T-helper 2 cell (primary cell): ENCODE measurements at places on chromosomes 4 and X.

DNA sequence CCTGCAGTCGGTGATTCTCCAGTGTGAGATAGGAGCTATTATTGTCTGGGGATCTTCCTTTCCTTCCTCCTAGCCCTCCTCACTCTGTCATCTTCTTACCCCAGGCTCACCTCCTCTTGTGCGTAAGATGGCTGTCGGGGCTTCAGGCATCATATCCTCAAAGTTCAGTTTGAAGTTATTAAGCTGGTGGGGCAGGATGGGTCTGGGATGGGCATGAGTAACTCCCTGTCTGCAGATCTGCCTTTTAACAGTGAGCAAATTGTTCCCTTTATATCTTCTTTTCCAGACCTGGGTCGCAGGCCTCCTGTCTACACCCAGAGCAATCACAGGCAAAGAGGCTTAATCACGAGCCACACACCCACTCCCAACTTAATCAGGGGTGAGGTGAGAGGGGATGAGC lies 900 bp upstream of the MTMR1 start:
- peak; percentile 4 for DNase-seq

DNA sequence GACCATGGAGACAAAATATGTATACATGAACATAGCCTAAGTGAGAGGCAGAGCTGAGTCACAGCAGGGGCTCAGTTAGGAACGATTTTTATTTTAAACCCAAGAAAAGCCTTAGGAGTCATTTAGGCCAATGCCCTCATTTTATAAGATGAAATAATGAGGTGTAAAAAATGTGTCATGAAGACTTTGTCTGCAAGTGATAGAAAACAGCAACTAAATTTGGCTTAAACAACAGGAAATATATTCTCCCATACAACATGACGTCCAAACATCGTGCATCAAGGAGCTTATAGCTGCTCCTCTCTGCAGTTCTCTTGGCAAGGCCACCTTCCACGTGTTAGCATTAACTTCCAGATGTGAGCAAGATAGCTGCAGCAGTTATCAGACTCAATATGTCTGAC lies 16.8 kb downstream of the SCFD2 start:
- no peak for DNase-seq

GRCh38 chrX:102063445-102064074 lies 61.9 kb upstream of the TCEAL2 start:
- DNase-seq, result no peak

GRCh38 chr4:42489095-42489494 lies 91.8 kb downstream of the SHISA3 start:
- DNase-seq, result no peak

GRCh38 chr4:99968330-99968729 lies 18.3 kb upstream of the H2AZ1 start:
- no peak for DNase-seq

GRCh38 chrX:56802921-56803849 lies 74.1 kb downstream of the NBDY start:
- peak; percentile 58 for DNase-seq

GRCh38 chr4:55354648-55355047 lies 8.6 kb downstream of the SRD5A3 start:
- DNase-seq, result no peak

DNA sequence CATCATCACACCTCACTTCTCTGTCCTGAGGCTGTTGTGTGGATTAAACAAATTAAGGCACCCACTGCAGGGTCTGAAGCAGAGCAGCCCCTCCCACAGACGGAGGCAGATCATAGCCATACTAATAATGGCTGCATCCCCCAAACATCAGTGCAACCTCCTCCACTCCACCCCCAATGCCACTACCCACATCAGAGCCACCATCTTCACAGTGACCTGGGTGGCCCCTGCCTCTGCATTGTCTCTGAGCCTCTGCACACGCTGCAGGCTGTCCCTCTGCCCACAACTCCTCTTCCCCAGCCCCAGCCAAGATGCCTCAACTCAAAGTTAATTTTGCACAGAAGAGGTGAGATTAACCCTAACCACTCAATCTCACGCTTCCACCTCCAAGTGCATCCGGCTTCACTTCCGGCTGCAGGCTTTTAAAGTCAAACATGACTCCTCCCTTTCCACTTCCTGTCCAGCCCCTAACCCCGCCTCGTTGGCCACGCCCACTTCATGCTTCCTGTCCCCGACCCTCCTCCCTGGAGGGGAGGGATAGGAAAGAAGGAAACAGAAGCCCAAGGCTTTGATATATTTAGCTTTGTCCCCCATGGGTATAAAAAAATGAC lies 22.7 kb downstream of the JAKMIP1 start:
- DNase-seq, result no peak

- DNase-seq, result no peak
Observed at GRCh38 chrX:24610516-24610915, 36.6 kb downstream of the PCYT1B start.

GRCh38 chr4:147325571-147325981 lies 155.3 kb upstream of the EDNRA start:
- no peak for DNase-seq

GRCh38 chr4:74108457-74109115 lies 9.6 kb upstream of the CXCL2 start:
- DNase-seq, result no peak

- no peak for DNase-seq
Observed at GRCh38 chr4:174222266-174222872, 61.1 kb downstream of the FBXO8 start.

DNA sequence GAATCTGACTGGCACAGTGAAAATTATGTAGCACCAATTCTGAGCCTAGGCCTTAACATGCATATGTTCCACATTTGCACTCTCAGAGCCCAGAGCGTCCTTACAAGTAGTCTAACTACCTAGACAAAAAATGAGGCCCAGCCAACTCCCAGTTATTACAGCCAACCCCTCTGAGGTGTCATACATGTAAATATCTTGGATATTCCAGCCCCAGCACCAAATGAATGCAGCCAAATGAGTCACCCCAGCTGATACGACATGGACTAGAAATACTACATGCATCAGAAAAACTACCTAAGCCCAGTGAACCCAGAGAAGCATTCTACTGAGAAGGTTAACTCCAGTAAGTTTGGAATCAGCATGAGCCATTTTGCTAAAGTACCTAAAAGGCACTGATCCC lies 145.1 kb downstream of the STPG2 start:
- DNase-seq, result no peak

- DNase-seq, result no peak
Observed at GRCh38 chr4:140257461-140258305, 103.7 kb upstream of the MAML3 start.

DNA sequence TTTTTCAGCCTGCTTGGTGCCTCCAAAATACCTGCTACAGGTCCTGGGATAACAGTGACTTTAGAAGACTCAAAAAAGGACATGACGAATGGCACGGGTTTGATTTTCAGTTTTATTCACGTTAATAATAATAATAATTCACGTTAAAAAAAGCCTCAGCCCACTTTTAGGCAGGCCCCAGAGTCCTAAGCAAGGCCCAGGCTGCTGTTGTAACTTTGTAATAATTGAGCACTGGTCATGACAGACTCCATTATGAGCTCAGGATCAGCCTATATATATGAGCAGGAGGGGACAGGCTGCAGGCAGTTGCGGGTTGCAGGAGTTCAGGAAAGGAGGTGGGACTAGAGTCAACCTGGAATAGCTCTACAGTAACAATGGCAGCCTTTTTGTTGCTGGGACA lies at the start of gene TMEM31:
TSS of gene TMEM31 (plus strand) at position 301 of the 400 bp plus-strand sequence. CDS start 1,350 bp downstream, outside the sequence.
- no peak for DNase-seq

DNA sequence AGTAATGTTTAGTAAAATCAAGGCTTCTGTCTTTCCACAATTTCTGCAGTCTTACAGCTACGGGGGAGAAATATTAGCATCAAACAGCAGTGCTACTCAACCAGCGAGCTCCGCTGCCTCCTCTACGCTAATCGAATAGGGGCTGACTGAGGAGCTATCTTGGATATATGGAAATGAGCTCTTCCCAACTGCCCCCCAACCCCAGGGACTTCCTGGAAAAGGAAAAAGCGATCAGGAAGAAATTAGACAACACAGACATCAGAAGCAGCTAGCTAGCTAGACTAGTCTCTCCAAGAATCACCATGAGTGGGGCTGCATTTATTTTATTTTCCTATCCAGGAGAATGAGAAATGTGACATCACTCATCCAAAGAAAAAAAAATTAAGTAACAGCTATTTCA lies 7.6 kb downstream of the NKX6-1 start:
- DNase-seq, result no peak

DNA sequence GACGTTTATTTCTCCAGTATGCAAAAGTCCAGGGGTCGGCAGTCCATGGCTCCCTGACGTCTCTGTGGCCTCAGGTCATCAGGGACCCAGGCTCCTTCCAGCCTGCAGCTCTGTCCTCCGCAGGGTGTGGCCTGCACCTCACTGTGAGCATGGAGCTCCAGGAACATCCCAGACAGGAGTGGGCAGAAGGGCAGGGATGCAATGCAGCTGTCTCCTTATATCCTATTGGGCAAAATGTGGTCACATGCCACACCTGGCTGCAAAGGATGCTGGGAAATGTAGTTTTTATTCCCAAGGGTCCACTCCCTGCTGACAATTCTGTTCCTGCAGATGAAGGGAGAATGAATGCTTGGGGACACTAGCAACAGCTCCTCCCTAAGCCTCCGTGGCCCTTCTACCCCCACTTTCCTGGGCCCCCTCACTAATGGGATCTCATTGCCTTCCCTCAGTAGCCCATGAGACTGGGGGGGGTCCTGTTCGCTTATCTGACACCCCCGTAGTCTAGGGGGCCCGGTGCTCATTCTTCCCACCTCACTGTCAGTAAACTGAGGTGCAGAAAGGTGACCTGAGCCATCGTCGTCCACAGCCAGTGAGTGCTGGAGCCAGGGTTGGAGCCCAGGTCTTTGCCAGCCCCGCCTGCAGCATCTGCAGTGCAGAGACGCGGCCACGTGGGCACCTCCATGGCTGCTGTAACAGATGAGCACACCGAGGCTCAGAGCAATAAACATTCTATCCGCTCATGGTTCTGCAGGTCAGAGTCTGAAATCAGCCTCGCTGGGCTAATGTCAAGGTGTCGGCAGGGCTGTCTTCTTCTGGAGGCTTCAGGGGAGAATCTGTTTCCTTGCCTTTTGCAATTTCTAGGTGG lies 5.9 kb upstream of the GRPEL1 start:
- DNase-seq, result peak; percentile 38

- no peak for DNase-seq
Observed at GRCh38 chrX:18899796-18900380, 84.0 kb downstream of the PHKA2 start.

GRCh38 chr4:38982361-38983095 lies 49.7 kb downstream of the TMEM156 start:
- DNase-seq, result no peak

GRCh38 chrX:45750639-45751038 lies 550.0 kb upstream of the DIPK2B start:
- no peak for DNase-seq

DNA sequence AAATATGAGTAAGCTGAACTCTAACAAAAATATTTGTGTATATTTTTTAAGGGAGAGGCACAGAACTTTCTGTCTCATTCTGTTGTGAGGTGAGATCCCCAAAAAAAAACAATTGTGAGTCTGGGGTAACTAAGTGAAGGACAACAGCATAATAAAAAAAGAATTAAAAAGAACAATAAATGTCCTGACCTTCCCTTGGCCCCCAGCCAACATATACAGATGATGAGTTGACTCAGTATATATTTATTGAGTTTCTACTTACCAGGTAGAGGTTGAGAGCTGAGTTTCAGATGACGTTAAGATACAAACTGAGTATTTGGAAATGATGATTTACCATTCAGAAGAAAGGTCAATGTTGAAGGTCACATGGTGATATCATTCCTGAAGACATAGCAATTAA lies 239.5 kb downstream of the KCNIP4 start:
- no peak for DNase-seq

- DNase-seq, result no peak
Observed at GRCh38 chrX:153781428-153782047, 697 bp downstream of the SRPK3 start.

DNA sequence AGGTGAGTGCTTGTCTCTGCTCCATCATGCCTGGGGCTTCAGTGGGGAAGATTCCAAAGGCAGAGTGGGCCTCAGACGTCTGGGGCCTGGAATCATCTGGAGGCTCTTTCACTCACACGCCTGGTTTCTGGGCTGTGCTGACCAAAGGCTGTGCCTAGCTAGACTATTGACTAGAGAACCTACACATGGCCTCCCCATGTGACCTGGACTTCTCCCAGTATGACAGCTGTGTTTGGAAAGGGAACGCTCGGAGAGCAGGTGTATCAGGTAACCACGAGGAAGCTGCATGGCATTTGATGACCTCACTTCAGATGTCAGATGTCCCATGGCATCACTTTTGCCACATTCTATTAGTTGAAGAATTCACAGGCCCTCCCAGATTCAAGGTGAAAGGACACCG lies 51.0 kb downstream of the ADGRL3 start:
- no peak for DNase-seq

DNA sequence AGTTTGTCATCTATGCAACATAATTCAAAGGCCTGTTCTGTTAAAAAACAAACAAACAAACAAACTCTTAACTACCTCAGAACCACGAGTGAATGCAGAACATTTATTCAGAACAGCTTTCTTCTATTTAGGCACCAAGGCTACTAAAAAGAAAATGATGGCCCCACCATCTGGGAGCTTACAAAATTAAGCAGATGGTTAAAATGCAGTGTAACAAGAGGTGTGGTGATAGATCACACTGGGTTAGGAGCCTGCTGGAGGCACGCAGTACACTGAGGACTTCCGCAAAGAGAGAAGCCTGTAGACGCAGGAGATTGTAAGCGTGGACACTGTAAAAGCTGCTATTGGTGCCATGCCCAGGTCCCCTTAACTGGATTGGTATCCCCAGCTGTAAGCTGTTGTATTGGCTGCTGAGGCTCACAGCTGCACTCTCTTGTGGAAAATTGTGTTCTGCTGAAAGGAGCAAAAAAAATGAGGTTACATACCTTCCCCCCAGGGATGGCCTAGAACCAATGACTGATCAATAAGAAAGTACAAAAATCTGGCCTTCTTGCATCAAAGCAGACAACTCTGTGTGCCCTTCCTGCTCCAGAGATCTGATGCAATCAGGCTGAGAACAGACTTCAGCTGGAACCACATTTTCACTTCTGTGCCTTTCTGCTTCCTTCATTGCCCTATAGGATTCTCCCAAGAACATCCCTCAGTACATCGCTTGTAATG lies 60.0 kb downstream of the SHROOM3 start:
- no peak for DNase-seq

DNA sequence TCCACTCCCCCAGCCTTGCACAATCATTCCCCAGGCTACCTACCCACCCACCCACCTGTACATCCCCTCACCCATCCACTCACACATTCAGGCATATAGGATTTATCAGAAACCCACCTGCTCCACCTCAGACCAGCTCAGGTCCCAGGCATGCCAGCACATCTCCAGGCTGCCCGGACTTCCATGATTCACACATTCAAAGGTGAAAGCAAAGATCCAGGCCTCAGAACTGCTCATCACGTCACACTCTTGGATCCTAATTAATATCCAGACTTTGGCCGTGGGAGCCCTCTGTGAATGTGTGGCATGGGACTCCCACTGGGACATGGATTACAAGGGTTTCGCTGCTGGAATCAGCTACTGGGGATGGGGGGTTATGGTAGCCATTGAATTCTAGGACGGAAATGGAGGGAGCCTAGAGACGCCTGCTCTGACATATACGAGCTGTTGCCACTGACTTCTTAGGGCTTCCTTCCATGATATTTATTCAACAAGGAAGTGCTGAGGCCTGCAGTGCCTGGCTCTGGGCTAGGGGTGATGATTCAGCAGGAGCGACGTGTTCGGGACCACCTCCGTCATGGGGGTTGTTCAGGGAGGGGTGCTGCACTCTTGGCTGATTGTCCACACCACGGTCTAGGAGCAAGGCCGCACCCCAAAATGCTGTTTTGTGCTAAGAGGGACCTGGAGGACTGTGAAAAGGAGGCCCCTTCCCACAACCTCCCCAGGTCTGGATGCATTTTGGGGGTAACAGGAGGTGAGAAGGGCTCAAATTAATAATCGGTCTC lies 56.9 kb upstream of the ADRA2C start:
- no peak for DNase-seq

- no peak for DNase-seq
Observed at GRCh38 chr4:74431113-74431826, 13.7 kb upstream of the AREG start.
